ENCODE measurements at places on chromosomes 11 and 22. TPM values are rescaled to one million over a fixed set of nuclear protein-coding genes. Genes with fewer than 3 reads are reported as not detected.

UCP3 gene
- 3.5 TPM for total RNA-seq

F2 gene
- not detected for total RNA-seq

E2F8 gene
- total RNA-seq = 4.4 TPM

ACRV1 gene
- not detected for total RNA-seq

NAV2 gene
- total RNA-seq = 6.0 TPM

BSCL2 gene
- 99.2 TPM for total RNA-seq

APOA4 gene
- not detected for total RNA-seq

BID gene
- 26.6 TPM for total RNA-seq

TEX54 gene
- total RNA-seq = not detected

MYRF gene
- 0.65 TPM for total RNA-seq

SEZ6L gene
- not detected for total RNA-seq

HSPB2 gene
- 0.91 TPM for total RNA-seq

PHOX2A gene
- total RNA-seq = 12.8 TPM

APOL5 gene
- not detected for total RNA-seq

SAA2 gene
- 0.28 TPM for total RNA-seq

SERPING1 gene
- 140 TPM for total RNA-seq

SAA4 gene
- not detected for total RNA-seq

MEN1 gene
- total RNA-seq = 38.4 TPM

TECTA gene
- 1.3 TPM for total RNA-seq

PGR gene
- total RNA-seq = 4.0 TPM

MAML2 gene
- total RNA-seq = 11.0 TPM

GPR83 gene
- total RNA-seq = 0.69 TPM

FGF19 gene
- total RNA-seq = not detected

SEPTIN5 gene
- 10.6 TPM for total RNA-seq

CASP1 gene
- total RNA-seq = 16.6 TPM

MRPL49 gene
- total RNA-seq = 115 TPM

UPK3A gene
- not detected for total RNA-seq

Measured in adrenal gland (tissue), 19 donors.